ENCODE measurements at places on chromosomes 13 and 19.

GRCh38 chr19:52101866-52102562 lies 6.4 kb upstream of the ZNF841 start:
- no peak for DNase-seq

DNA sequence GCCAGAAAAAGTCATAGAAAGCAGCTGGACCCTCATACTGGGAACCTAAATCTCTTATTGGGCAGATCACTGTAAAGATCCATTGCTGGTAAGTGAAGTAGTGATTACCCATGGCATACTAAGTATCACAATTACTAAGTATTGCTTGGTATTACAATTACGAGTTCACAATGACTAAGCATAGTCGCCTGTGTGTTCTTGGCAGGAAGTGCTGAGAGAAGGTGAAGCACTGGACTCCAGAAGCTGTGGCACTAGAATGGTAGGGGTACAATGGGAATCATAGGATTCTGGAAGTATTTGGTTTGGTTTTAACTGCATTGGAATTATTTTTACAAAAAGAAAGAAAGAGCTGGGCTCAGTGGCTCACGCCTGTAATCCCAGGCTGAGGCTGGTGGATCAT lies 20.3 kb downstream of the LGALS16 start:
- DNase-seq, result no peak

- no peak for DNase-seq
Observed at GRCh38 chr13:23813635-23814034, 75.6 kb downstream of the MIPEP start.

DNA sequence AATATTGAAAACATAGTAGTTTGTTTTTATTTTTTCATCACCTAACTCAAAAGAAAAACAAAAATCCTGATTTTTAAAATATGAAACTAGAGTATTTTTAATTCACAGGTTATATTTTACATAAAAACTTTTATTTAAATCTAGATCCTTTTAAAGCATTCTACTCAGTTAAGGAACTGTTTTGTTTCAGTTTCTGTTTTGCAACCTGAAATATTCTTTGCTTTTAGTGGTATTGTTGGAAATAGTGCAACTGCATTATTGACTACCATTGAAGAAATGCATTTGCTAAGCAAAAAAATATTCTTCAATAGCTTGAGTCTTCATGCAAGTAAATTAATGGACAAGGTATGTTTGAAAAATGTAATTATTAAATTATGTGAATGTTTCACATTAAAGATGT lies 43.8 kb downstream of the COG6 start:
- DNase-seq, result no peak

DNA sequence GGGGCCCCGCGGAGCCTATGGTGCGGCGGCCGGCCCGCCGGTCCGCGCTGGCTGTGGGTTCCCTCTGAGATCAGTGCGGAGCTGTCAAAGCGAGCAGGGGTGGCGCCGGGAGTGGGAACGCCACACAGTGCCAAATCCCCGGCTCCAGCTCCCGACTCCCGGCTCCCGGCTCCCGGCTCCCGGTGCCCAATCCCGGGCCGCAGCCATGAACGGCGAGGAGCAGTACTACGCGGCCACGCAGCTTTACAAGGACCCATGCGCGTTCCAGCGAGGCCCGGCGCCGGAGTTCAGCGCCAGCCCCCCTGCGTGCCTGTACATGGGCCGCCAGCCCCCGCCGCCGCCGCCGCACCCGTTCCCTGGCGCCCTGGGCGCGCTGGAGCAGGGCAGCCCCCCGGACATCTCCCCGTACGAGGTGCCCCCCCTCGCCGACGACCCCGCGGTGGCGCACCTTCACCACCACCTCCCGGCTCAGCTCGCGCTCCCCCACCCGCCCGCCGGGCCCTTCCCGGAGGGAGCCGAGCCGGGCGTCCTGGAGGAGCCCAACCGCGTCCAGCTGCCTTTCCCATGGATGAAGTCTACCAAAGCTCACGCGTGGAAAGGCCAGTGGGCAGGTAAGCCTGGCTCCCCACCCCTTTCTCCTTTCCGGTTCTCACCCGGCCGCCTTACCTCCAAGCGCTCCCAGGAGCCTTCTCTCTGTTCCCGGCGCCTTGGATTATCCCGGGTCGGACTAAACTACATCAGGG lies at the start of gene PDX1:
TSS of gene PDX1 (plus strand) at position 67 of the 743 bp plus-strand sequence. CDS start at position 206, 139 bp downstream.
- peak; percentile 82 for DNase-seq

All from HEK293T (cell line).